ENCODE measurements at places on chromosomes 2 and 18. TPM values are rescaled to one million over a fixed set of nuclear protein-coding genes. Genes with fewer than 3 reads are reported as not detected.

DNA sequence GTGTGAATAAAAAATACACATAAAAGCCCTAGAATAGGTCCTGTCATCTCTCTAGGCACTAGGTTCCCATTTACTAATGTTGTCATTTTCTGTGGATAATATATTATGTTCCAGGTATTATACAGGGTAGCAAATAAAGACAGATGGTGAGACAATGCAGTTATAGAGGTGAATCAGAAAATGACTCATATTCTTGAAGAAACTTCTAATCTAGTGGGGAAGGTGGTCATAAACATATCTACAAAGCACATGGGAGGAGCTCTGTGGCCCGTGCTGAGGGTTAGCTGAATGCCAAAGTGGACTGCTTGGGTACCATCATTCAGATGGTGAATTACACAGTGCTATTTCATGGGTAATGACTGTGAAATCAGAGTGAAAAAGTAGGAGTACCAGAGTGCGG, 700.9 kb downstream of the ERBB4 start:
- H3K4me1 ChIP-seq = no peaks in the 10 kb centered on the region
- H3K36me3 ChIP-seq = no peaks in the 10 kb centered on the region
- no peak overlapping the region for H3K27ac ChIP-seq
- no peak overlapping the region for H3K4me3 ChIP-seq
- no peaks in the 10 kb centered on the region for H3K27me3 ChIP-seq
- DNase-seq = no peak

DNA sequence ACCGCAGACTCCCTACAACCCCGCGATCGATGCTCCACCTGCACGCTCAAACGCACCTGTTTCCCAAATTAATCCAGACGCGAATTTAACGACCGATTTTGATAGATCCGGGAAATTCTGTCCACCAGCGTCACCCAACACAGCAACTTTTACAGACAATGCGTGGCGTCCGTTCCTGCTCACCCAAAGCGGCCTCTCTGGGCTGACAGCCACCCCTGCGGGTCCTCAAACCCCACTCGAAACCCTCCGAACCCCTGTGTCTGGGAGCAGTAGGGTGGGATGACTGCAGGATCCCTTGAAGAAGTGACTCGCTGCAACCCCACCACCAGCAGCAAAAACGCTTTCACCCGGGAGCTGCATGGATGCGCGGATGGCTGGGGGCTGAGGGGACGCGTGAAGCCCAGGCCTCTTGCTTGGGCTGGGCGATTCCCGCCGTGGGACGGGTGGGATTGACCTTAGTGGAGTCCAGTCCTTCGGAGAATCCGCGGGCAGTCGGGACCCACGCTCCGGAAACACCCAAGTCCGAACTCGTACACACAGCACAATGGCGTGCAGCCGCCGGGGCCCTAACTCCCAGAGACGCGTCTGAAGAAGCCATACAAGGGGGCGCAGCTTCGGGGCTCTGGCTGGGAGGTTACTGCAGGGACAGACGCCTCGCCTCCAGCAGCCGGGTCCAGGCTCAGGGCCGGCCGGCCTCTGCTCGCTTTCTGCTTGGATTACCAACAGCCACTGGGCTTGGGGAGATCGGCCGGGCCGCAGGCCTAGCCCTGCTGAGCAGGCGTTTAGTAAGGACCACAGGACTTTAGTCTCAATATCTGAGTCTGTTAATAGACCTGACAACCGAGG, 31.1 kb upstream of the ATP6V1B1 start:
- H3K4me3 ChIP-seq = no peak overlapping the region
- no peak for DNase-seq
- peaks cover 1% of the 10 kb centered on the region for H3K27me3 ChIP-seq
- peaks cover 15% of the 10 kb centered on the region for H3K36me3 ChIP-seq
- peaks cover 5% of the 10 kb centered on the region for H3K4me1 ChIP-seq

GRCh38 chr2:151138507-151138906, 123.2 kb downstream of the RBM43 start:
- H3K4me1 ChIP-seq = no peaks in the 10 kb centered on the region
- DNase-seq = no peak
- no peaks in the 10 kb centered on the region for H3K36me3 ChIP-seq

DNA sequence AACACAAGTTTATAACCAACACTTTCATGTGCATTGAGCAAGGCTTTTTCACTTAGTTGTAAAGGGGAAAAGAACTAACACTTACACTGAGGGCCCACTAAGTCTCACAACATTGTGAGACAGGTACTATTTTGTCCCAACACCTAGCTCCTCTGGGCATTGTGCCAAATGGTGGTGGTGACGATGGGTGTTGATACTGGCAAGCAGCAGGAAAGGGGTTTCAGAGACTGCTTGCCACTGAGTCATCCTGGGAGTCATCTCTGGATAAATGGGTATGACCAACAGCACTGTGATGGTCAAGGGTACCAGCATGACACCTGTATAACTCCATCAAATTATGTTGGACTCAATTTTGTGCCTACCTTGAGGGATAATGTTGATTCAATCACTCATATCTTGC, 138.8 kb upstream of the ITGA6 start:
- peak; percentile 24 for DNase-seq
- no peak overlapping the region for H3K27ac ChIP-seq
- no peaks in the 10 kb centered on the region for H3K27me3 ChIP-seq
- H3K36me3 ChIP-seq = no peaks in the 10 kb centered on the region

The GPR45 gene
- total RNA-seq = 0.43 TPM

All from SJCRH30 (cell line).